ENCODE measurements at places on chromosomes 6 and 20. TPM values are rescaled to one million over a fixed set of nuclear protein-coding genes. Genes with fewer than 3 reads are reported as not detected.

DNA sequence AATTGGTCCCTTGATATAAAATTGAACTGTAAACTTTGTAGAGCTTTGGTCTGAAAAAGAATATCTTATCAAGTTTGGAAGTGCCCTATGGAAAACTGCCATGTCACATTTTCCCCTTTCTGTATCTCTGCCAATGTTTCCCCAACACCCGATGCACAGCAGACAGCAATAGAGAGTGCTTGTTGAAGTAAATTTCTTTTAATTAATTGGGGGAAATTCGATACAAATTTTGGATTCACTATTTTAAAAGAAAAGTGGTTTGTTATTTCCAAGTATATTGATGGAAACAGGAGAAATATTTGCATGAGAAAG lies 208.1 kb downstream of the OGFRL1 start:
- ATAC-seq: no peak

DNA sequence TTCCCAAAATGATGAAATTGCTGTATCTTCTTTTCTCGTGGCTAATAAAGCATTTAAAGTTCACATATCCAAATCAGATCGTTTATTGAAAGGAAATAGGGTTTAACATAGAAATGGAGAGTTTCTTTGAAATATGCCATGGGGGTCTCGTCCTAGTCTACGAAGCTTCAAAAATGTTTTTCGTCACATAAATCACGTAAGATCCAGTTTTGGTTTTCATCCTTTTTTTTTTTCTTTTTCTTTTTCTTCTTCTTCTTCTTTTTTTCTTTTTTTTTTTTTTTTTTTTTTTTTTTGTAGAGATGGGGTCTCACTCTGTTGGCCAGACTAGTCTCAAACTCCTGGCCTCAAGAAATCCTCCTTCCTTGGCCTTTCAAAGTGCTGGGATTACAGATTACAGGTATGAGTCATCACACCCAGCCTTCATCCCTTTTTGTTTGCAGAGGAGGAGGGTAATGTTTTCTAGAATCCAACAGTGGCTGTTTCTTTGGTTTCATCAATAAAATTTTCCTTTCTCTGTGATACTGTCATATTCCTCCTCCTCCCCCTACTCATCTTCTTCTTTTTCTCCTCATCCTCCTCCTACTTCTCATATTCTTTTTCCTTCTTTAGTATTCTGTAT lies 94.7 kb upstream of the LOC128125822 start:
- ATAC-seq: no peak

DNA sequence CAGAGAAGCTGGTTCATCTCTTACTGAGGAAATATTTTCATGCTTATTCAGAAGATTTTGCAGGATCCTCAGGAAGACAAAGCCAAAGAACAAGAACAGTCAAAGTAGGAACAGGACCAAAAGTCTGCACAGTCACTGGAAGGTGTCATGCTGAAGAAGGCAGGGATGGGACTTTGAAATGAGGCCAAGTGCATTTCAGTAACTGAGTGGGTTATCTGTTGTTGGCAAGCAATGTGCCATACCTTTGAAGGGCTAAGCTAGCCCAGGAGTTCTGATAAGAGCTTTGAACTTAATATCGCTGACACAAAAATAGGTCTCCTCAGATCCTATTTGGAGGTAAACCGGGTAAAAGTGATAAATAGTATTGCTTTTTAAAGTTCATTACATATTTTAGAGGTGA lies 31.5 kb downstream of the SLC16A10 start:
- no peak for ATAC-seq

- no peak for ATAC-seq
Measured at GRCh38 chr6:132687306-132687705, 26.5 kb downstream of the VNN1 start.

DNA sequence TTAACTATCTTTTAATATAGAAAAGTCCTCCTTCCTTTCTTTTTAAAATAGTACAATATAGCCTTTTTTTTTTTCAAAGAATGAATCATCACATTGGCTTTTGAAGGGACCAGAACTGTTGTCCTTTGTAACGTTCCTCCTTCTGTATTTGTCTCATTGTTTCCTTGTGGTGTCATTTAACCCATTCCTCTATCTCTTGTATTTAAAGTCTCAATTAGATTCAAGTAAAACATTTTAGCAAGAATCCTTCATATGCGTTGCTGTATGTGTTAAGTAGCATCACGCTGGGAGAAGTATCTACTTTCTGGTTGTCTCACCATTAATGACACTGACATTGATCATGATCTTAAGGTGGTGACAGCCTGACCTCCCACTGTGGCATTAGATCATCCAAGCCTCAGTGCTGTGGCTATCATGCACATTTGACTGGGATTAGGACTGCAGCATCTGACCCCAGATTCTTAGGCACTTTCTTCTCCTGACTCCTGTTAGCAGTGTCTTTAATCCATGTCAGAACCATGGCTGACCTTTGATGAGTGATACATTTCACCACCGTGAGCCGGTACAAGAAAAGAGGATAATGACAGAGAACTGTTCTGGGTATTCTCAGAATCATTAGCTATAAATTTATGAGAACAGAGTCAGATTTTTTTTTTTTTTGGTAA lies 67.5 kb upstream of the TFB1M start:
- peak; percentile 19 for ATAC-seq

DNA sequence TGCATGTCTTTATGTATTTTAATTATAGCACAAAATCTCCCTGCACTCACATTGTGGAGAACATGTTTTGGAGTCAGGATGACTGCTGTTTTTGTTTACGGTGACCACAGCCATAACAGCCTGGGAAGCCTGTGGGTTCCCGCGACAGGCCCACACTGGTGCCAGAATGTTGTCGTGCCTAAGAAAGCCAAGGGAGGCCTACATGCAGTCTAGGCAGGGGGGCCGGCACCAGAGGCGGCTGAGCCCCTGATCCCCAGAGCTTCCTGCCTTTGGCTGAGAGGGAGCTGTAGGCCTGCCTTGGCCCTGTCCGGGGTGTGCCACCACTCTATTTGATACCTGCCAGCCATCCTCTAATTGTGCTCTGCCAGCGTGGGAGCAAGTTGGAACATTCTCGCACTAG lies 46.7 kb downstream of the TBC1D7 start:
- ATAC-seq: no peak

GRCh38 chr6:154919806-154920205 lies 75.3 kb upstream of the TIAM2 start:
- no peak for ATAC-seq

GRCh38 chr6:104952911-104953399 lies 4.0 kb upstream of the LIN28B start:
- no peak for ATAC-seq

- no peak for ATAC-seq
Measured at GRCh38 chr20:44457016-44457415, 18.7 kb upstream of the TTPAL start.

GRCh38 chr20:47713878-47714450 lies 71.3 kb downstream of the SULF2 start:
- ATAC-seq: no peak

DNA sequence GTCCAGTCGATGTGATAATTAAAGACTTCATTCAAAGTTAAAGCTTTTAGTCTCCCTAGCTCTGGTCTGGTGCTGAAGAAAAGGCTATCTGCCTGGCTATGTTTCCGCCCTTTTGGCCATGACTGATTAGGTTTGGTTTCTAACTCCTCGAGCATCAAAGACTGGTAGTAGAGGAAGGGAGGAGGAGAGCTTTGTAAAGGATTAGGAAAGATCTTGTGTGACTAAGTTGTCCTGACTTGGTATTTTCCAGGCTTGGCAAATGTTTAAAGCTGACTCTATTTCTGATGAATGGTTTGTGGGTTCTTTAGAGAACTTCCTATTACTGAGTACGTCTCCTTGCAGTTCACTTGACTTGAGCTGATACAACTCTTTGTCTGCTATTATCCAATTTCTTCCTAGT lies 312.9 kb downstream of the GJA1 start:
- ATAC-seq: no peak

GRCh38 chr6:74128536-74128935 lies 432.5 kb downstream of the CD109 start:
- ATAC-seq: no peak

GRCh38 chr6:13166916-13167315 lies 161.4 kb downstream of the TBC1D7 start:
- ATAC-seq: no peak

DNA sequence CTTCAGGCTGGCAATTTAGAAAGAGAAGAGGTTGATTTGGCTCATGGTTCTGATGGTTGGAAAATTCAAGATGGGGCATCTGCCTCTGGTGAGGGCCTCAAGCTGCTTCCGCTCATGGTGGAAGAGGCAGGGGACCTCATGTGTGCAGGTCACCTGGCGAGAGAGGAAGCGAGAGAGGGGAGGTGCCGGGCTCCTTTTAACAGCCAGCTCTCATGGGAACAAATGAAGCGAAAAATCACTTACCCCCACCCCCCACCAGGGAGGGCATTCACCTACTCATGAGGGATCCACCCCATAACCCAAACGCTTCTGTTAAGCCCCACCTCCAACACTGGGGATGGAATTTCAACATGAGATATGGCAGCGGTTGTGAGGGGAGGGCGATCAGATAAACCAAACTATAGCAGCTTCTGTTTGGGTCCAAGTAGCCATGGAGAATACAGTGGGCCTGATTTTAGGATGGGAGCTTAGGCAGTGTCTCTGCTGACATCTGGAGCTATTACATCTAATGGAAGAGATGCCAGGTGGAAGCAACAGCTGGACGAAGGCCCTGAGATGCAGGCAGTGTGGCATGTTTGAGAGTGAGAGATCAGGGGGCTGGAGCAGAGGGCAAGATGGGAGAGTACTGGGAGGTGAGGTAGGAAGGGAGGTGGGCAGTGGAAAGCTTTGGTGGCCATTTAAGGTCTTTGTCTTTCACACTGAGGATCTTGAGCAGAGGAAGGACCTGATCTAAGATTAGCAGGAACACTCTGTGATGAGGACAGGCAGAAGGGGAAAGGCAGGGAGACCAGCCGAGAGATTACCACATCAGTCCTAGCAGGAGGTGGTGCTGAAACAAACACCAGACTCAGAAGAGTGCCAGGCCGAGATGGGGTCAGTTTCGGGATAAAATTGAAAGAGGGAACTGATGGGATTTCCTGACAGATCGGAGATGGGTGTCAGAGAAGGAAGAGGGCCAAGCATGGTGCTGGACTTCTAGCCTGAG lies 161.8 kb downstream of the NFATC2 start:
- no peak for ATAC-seq

DNA sequence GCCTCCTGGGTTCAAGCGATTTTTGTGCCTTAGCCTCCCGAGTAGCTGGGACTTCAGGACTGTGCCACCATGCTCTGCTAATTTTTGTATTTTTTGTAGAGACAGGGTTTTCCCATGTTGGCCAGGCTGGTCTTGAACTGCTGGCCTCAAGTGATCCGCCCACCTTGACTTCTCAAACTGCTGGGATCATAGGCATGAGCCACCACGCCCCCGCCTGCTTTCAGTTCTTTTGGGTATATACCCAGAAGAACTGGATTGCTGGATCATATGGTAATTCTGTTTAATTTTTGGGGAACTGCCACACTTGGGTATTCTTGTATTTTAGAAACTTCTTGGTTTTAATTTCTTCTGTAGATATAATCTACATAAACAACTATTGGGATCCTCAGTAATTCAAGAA lies 17.0 kb downstream of the CDS2 start:
- ATAC-seq: peak; percentile 26

GRCh38 chr6:144264270-144265060 lies 20.7 kb upstream of the UTRN start:
- no peak for ATAC-seq

DNA sequence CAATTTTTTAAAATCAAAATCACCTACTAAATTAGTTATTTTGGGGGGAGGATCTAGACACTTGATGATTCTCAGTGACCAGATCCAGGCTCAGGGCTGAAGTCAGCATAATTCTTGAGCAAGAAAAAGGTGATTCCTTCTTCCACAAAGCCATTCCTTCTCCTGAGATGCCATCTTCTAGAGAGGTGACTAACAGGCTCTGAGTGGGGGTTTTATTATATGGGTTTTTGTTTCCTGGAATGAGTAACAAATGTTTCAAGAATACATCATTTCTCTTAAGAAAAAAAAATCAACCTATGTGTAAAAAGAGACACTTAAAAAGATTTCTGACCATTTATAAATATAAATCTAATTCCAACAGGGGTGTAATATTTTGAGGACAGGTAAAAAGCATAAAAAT lies 154.3 kb downstream of the NFATC2 start:
- ATAC-seq: peak; percentile 55

GRCh38 chr6:16523606-16524379 lies 237.5 kb downstream of the ATXN1 start:
- no peak for ATAC-seq

- ATAC-seq: no peak
Measured at GRCh38 chr6:127458222-127458621, 967 bp downstream of the KIAA0408 start.

- no peak for ATAC-seq
Measured at GRCh38 chr6:2870046-2870636, 28.5 kb upstream of the SERPINB1 start.

GRCh38 chr6:146598772-146599405 lies at the start of gene ADGB:
Gene ADGB (plus strand): TSS chr6:146598972. CDS start chr6:146599041, 69 bp downstream.
- no peak for ATAC-seq

- no peak for ATAC-seq
Measured at GRCh38 chr20:32626859-32627636, 41.9 kb upstream of the NOL4L start.

ZNF334 gene
- total RNA-seq: 0.76 TPM

C20orf141 gene
- total RNA-seq: not detected

BNIP5 gene
- total RNA-seq: not detected

ZC2HC1B gene
- total RNA-seq: not detected

SLC32A1 gene
- total RNA-seq: 0.11 TPM

LY6G6C gene
- not detected for total RNA-seq

GRM1 gene
- not detected for total RNA-seq

CFAP61 gene
- not detected for total RNA-seq

RFX6 gene
- not detected for total RNA-seq

CRYBG1 gene
- total RNA-seq: 36.4 TPM

CRISP3 gene
- total RNA-seq: not detected

SERPINB1 gene
- total RNA-seq: 67.8 TPM

GPR6 gene
- total RNA-seq: not detected

PLG gene
- total RNA-seq: not detected

All from activated T-helper 17 cell treated with anti-CD3 and anti-CD28 coated beads, Interleukin-2, amount 50 U/mL, for 72 hours (primary cell).